Stomach (tissue), 19 donors: ENCODE measurements at places on chromosomes 16 and 17. TPM values are rescaled to one million over a fixed set of nuclear protein-coding genes. Genes with fewer than 3 reads are reported as not detected.
A peak's percentile ranks its signal among the peaks of the same experiment; 100 is the strongest.

CTU2 gene
- 5.7 TPM for total RNA-seq

KRT32 gene
- not detected for total RNA-seq

C17orf113 gene
- total RNA-seq = not detected

CTCF gene
- 47.3 TPM for total RNA-seq

SKAP1 gene
- total RNA-seq = 3.2 TPM

SPATA32 gene
- not detected for total RNA-seq

SLC22A31 gene
- total RNA-seq = not detected

PRCD gene
- not detected for total RNA-seq

NPW gene
- total RNA-seq = not detected

CLEC3A gene
- not detected for total RNA-seq

PCGF2 gene
- 23.3 TPM for total RNA-seq

DNA sequence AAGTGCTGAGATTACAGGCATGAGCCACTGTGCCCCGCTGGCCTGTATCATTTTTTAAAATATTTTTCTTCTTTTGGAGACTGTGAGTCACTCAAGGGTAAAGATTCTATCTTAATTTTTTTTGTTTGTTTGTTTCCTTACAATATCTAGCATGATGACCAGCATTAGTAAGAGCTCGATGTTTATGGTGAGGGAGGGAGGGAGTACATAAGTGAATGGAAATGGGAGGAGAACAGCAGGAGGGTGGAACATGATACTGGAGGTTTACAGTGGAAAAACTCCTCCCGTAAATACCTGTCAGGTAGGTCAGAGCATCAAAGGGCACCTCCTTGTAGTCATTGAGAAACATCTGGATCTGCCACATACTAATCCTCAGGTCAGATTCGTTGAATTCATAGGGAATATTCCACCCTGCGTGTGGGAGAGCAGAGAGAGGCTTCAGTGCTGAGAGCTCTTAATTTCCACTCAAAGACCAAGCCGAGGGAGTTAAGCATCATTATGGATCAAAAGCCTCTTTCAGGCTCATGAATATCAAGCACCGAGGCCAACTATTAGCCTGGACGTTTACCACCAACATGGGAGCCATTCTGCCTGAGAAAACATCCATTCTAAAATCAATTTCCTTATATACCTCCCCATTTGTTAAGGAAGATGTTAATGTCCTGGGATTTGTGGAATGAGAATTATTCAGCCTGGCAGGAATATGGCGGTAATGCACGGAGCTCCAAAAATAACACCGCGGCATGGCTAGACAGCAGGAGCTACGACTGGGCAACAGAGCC, 51.8 kb downstream of the LYRM1 start:
- no peak for DNase-seq

DNA sequence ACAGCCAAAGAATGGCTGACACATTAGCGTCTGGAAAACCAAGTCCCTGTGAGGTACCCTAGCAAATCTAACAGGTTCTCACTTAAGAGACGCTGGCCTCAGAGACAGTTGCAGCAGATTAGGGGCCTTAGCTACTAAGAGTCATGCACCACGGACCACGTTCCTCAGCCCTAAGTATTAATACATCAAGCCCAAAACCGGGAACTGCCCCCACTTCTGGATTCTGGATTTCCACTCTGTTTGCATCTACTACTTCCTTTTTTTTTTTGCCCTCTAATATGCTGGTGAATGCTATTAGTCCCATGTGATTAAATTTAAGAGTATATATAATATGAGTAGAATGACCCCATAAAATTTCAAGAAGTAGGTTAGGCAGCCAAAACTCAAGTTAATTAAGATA, 775 bp upstream of the TERB1 start:
- DNase-seq = no peak

DNA sequence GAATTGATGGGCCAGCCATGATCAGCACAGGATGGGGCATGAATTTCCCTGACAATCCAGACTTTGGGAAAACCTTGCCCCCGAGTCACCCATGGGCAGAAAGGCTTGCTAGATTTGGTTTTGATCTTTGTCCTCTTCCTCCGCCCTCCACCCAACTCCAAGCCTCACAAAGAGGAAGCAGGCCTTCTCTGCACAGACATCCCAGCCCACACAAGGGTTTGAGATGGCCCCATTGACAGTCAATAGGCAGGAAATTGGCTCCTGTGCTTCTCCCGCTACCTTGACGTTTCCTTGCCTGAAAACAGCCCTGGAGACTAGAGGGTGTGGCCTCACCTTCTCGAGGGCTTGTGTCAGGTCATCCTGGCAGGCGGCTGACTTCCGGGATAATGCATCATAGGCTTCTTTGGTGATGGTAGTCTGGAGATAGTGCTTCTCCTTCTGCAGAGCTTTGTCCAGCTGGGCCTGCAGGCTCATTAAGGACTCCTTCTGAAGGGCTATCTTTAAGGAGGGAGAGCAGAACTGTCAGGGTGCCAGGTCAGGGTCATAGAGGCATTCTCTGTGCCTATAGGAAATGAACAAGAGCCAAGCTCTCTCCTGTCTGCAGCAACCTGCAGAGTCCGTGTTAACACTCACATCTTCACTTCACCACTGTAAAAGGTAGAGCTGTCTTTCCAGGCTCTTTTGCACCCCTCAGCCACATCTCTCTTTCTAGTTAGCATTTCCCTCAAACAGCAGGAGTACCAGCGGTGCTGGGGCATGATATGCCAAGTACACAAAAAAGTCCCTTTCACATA, 32.2 kb downstream of the DHX38 start:
- DNase-seq = no peak

DNA sequence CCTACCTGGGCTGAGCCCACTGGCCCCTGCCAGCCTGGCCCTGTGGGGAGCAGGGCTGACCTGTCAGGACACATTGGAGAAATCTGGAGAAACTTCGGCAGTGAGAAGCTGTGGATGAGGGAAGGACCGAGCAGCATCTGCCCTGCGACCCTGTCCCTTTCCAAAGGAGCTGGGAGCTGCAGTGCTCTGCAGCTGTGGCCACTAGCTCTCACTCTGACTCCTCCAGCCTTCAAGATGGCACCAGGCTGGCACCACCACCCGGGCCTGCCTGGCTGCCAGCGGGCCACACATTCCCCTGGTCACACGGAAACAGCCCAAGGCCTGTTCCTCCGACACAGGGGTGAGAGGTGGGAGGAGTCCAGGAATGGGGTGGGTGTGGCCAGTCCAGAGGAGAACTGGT, 30.1 kb downstream of the CD300LG start:
- DNase-seq = no peak

DNA sequence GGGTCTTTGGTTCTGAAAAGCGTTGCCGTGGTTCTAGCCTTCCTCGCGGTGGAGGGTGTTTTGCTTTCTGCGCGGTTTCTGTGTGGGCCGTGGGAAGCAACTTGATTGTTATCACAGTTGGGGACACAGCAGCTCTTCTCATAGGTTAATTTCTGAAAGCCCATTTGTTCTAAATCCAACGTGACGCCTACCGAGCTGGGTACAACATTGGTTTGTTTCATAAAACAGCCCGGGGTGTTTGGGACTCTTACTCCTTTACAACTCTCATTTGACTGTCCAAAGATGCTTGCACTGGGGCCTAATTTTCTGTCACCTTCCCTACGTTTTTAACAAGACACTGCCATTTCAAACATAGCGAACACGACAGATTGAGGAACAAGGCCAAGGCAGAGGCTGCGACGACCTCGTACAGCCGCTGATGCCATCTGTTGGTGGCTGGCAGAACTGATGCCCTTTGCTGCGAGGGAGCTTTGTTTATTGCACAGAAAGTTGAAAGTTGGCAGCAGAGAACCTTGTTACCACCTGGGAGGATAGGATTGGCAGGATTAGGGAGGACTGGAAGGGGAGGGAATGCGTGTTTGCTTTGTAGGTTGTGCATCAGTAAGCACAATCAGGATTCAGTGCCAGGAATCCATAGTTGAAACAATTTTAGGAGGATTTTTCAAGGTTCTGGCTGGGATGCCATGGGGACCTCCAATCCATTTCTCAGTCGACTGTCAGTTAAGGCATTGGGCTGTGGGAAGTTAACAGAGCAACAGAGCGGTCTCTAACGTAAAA, 98.3 kb downstream of the PITPNC1 start:
- peak; percentile 92 for DNase-seq

GRCh38 chr17:50272246-50272645, 2.0 kb upstream of the TMEM92 start:
- no peak for DNase-seq

DNA sequence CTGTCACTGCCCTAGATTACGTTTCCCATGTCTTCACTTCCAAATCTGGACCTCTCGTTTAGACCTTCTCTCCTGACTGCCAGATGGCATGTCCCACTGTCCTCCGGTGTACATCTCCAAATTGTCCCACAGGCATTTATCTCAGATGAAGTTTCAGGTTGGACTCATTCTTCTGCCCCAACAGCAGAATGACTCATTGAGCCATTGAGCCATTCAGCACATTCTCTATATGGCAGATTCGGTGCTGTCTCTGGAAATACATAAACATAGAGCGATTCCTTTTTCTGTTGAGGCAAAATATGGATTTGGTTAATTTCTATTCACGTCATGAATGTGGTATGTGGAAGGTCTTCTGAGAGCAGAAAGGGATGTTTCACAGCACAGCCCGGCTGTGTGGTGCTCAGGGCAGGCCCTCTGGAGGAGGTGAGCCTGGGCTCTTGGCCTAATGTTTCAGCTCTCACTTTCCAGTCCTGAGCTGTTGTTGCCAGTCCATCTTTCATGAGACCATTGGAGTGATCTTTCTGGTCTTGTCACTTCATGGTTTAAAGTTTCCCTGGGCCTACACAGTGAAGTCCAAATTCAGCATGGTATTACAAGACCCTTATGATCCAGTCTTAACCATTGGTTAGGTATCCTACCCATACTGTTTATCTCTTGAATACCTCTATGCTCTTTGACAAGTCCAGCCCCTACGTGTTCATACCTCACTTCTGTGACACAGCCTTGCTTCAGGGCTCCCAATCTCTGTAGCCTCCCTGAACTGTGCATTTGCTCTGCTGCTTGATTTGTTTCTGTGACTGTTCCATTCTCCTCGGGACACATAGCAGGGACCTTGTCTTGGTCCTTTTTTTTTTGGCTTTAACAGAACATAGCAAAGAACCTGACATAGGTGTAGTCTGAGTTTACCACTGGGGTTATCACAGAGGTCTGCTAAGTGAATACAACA, 15.9 kb downstream of the HAPSTR1 start:
- DNase-seq = no peak

GRCh38 chr17:49952209-49952911, 16.6 kb upstream of the DLX4 start:
- DNase-seq = peak; percentile 80

DNA sequence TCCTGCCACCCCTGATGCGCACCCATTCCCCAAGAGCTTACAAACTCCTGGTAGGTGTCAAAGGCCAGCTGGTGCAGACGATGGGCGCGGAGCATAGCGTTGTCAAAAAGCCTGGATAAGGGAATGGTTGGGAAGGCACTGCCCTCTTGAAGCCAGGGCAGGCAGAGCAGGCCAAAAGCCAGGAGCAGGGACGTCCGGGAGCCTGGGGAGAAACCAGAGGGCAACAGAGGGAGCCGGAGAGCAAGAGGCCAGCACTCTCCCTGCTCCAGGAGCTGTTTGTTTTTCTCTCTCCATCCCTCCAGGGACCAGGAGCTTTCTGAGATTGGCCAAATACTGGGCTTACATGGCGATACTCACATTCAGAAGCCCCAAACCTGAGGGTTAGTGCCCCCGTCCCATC, 334 bp downstream of the GH1 start:
- DNase-seq = no peak

- DNase-seq = peak; percentile 37
Observed at GRCh38 chr17:76383546-76384221, 725 bp upstream of the SPHK1 start.

GRCh38 chr16:23960081-23960885, 124.5 kb downstream of the PRKCB start:
- no peak for DNase-seq

GRCh38 chr17:79947351-79948031, 88.2 kb downstream of the TBC1D16 start:
- peak; percentile 6 for DNase-seq

- DNase-seq = peak; percentile 35
Observed at GRCh38 chr16:64089697-64090096, 1032.2 kb downstream of the CDH11 start.

- DNase-seq = peak; percentile 88
Observed at GRCh38 chr17:82234211-82235055, 5.6 kb downstream of the SLC16A3 start.

GRCh38 chr17:11564589-11565380, 33.5 kb upstream of the DNAH9 start:
- peak; percentile 46 for DNase-seq

DNA sequence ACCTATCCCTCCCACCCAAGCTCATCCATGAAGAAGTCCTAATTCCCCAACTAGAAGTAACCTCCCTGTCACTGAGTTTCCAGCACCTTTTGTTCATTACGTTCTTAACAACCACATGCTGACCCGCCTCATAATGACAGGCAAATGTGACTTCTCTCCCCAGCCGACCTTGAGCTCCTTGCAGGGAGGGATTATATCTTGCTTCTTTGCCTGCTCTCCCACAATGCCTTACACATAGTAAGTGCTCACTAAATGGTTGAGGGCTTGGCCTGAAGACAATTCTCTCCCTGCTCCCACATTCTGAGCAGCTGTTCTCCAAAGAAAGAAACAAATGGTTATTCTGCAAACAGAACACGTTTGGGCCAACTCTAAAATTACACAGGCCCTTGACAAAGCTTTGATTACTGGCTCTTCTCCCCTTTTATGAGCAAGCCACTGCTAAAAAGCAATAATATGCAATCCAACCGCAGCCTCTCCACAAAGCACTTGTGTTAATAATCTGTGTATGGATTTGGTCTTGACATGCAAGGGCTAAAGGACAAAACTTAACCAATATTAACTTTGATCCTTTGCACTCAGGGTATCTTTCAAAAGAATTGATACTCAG, 23.2 kb downstream of the SLC39A11 start:
- no peak for DNase-seq

GRCh38 chr16:74724820-74725549, 24.3 kb upstream of the MLKL start:
- no peak for DNase-seq
